ENCODE measurements at places on chromosomes 2 and 18. TPM values are rescaled to one million over a fixed set of nuclear protein-coding genes. Genes with fewer than 3 reads are reported as not detected.
A peak's percentile ranks its signal among the peaks of the same experiment; 100 is the strongest.

- no peak for DNase-seq
Measured at GRCh38 chr2:230877116-230877758, 12.5 kb downstream of the ITM2C start.

- DNase-seq, result no peak
Measured at GRCh38 chr2:164754157-164755093, 87.2 kb downstream of the COBLL1 start.

DNA sequence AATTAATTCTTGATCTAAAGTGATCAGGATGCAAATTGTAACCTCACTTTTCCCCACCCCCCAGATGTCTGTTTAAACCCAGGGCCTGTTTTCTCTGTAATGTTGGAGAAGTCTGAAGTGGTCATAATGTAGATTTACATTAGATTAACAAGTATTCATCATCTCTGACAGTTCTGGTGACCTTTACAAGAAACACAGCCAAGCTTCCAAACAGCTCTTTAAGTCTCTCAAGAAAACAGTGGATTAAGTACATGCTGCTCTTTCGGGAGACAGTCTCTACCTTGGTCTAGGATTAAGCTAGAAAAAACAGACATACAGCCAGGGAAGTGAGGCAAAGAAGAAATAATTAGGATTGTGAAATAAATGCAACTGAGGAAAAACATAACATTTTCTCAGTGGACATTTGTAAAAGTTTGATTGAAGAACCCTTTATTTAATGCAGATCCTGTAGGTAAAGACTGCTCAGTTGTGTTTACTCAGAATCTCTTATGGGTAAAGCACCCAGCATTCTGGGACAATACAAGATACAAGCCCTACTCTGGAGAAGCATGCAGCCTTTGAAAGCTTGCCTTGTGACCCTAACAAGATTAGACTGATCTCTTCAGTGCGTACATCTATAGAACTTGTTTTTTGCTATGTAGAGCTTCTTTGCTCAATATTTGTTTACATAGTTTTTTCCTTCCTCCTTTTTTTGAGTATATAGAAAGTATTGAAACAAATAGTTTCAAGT, 203.9 kb downstream of the PHLPP1 start:
- no peak for DNase-seq

DNA sequence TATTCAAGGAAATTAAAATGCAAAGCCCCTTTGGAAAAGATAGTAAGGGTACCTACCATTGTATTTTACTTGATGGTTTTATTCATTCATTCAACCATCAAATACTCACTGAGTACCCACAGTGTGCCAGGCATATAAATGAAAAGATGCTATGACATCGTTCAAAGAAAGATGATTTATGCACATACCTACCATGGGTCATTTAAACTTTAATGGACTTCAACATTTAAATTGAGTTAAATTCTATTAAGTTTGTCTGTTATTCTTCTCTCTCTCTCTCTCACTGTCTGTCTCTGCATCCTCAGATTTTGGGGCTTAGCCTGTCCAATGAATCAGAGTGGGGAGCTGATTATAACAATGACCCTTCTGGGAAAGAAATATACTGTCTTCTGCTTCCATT, 87.9 kb downstream of the CERS6 start:
- DNase-seq, result no peak

- no peak for DNase-seq
Measured at GRCh38 chr18:48100651-48101165, 170.2 kb upstream of the SMAD2 start.

Gene MYO5B
- total RNA-seq, result 29.5 TPM

Gene TUBA4B
- not detected for total RNA-seq

- no peak for DNase-seq
Measured at GRCh38 chr18:8040021-8040420, 472.9 kb downstream of the PTPRM start.

- no peak for DNase-seq
Measured at GRCh38 chr2:30188292-30188691, 41.5 kb downstream of the YPEL5 start.

DNA sequence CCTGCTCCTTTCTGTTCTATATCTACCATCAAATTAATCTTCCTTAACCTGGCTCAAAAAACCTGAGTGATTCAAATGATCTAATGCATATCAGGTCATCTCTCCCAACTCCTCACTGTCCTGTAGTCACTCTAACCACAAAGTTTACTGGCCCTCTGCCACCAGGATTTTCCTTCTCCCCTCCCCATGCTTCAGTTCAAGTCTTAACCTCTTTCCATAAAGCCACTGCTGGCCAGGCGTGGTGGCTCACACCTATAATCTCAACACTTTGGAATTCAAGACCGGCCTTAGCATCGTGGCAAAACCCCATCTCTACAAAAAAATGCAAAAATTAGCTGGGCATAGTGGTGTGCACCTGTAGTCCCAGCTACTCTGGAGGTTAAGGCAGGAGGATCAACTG, 7.5 kb upstream of the SP3 start:
- peak; percentile 88 for DNase-seq

DNA sequence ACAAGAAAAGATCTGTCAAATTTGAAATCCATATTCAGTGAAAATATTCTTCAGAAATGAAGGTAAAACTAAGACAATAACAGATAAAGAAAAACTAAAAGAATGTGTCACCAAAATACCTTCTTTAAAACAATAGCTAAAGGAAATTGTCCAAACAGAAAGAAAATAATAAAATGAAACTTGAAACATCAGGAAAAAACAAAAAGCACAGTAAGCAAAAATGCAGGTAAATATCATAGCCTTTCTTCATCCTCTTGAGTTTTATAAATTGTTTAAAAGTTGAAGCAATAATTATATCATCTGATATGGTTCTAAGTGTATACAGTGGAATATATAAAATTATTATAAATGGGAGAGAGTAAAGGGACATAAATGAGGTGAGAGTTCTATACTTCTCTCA, 103.8 kb upstream of the PDE1A start:
- DNase-seq, result no peak

- DNase-seq, result no peak
Measured at GRCh38 chr2:158969715-158970240, 1.3 kb downstream of the TANC1 start.

Gene PRSS56
- not detected for total RNA-seq

GRCh38 chr18:28972333-28972907, 795.5 kb upstream of the CDH2 start:
- DNase-seq, result no peak

GRCh38 chr2:138185827-138186226, 221.6 kb downstream of the HNMT start:
- no peak for DNase-seq

GRCh38 chr18:34660572-34660971, 49.5 kb upstream of the DTNA start:
- no peak for DNase-seq

- peak; percentile 78 for DNase-seq
Measured at GRCh38 chr2:25301453-25302352, 40.0 kb downstream of the DNMT3A start.

DNA sequence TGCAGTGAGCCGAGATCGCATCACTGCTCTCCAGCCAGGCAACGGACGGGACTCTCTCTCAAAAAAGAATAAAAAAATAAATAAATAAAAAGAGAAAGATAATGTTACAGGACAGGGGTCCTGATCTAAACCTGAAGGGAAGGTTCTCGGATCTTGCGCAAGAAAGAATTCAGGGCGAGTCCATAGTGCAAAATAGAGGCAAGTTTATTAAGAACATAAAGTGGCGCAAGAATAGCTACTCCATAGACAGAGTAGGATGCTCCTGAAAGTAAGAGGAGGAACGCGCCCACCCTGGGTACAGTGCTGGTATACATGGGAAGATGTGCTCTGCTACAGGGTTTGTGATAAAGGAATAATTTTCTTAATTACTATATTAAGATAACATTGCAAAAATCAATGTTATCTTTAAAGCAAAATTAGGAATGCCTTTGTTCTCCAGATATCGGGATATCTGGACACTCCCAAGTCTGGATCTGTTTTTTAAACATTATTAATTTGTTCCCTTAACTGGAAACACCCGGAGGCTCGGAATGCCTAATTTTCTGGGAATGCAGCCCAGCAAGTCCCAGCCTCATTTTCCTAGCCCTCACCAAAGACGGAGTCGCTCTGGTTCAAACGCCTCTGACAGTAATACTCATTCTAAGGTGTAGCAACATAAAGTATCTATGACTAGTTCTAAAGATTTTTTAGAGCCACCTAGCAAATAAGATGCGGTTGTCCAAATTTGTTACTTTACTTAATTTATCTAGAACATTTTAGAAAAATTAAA, 38.8 kb downstream of the ACSL3 start:
- DNase-seq, result no peak

GRCh38 chr2:184215745-184216144, 382.6 kb upstream of the ZNF804A start:
- DNase-seq, result peak; percentile 4

DNA sequence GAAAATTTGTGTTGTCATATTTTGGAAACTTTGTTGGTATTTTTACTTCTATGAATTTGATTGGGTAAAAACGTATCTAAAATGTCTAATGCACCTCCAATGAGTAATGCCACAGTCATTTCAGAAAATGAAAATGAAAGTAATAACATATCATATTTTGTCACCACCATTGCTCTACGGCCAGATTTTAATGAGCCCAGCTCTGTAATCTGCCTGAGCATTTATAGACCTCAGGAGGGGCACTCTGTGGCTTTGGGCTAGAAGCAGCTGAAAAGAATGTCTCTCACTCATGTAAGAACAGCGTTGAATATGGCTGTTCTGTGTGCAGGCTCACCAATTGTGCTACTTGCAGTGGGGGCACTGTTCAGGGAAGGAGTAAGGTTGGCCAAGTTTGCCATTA, 32.7 kb upstream of the ABCA12 start:
- DNase-seq, result peak; percentile 37

DNA sequence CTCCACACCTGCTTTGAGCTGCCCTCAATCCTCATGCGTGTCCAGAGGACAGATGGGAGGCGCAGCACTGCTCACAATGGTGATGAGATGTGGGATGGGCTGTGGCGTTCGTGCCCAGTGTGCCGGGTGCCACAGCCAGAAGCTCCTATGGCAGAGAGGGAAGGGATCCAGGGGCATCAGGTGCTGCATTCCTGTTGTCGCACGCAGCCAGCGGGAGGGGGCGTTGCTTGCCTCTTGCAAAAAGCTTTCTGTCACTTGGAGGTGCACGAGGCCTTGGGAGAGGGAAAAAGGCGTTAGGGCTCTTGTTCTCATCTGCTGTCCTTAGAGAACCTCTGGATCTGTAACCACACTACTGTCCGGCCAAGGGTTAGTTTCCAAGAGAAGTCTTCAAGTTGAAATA, 29.2 kb upstream of the ALLC start:
- no peak for DNase-seq

Gene MYO3B
- total RNA-seq, result not detected

DNA sequence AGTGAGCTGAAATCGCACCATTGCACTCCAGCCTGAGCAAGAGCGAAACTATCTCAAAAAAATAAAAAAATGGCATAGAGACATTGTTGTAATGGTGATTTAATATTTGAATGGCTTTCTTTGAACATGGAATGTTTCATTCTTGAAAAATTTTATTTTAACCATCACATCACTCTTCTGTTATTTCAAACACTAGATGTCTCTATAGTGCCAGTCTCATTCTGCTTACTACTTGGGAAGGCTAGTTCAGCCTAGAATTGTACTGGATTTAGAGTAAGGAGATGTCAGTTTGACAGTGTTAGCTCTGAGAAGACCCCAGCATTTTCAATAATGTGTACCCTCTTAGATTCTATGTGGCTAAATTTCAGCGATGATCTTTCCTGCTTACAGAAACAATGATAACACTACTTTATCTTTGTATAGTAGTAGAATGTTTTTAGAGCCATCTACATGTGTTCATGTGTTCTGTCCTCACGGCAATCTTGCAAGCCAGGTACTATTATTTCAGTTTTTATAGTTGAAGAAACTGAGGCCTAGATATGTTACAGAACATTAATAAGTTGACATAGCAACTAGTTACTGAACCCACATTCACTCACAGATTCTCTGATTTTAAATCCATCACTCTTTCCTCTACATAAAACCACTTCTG, 142.9 kb upstream of the ZSWIM2 start:
- no peak for DNase-seq

- no peak for DNase-seq
Measured at GRCh38 chr2:8189316-8189715, 492.5 kb upstream of the ID2 start.

- DNase-seq, result peak; percentile 96
Measured at GRCh38 chr2:105179469-105180372, 61.8 kb upstream of the GPR45 start.

Gene MROH2A
- 0.48 TPM for total RNA-seq

DNA sequence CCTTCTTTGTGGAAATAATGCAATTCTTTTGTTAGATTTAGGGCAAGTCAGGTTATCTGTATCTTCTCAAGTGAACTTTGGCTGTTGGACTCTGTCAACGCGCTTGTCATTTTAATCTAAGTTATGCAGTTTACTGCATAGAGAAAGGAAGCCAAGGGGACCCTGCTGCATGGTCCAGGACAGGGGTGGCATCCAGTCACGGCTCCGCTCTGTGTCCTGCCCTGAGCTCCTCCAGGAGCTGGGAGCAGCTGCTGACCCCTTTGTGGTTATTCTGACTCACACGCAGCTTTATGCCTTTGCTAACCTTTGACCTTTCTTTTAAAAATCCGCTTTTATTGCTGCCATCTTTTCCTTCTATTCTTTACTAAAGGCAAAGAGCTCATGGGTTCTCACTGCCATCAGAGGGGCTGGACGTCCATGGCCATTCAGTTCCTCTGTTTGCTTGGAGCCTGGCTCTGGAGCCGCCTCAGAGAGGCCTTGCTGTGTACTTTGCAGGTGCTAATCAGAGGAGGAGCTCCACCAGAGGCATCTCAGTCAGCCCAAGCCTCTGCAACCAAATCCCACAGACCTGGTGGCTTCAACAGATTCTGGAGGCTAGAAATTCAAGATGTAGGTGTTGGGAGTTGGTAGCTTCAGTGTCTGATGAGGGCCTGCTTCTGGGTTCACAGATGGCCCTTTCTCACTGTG, 39.3 kb downstream of the SNTG2 start:
- no peak for DNase-seq

Gene KCTD18
- 31.5 TPM for total RNA-seq

GRCh38 chr2:186995092-186995491, 146.1 kb upstream of the ZSWIM2 start:
- no peak for DNase-seq

- DNase-seq, result no peak
Measured at GRCh38 chr2:68414876-68415275, 49.8 kb downstream of the PLEK start.

GRCh38 chr2:169362118-169362893, at the start of gene LRP2:
Gene LRP2 (minus strand): TSS chr2:169362534. CDS start chr2:169362399, 135 bp downstream.
- DNase-seq, result no peak

DNA sequence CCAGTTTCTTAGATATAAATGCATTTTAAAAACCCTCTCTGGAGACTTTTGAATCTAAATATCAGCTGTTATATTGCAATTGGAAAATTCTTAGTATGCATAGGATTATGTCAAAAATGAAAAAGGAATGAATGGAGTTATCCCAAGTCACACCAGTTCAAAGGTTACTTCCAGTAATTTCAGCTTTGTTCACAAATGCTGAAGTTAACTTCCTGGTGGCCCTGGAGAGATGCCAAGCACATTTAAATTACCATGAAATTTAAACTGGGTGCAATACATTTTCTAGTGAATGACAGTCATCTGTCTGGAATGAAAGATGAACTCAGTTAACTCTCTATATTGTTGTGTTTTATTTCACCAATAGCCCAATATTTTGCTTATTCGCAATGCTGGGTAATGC, 753.9 kb downstream of the SUCLG1 start:
- DNase-seq, result no peak

Gene SLC39A6
- total RNA-seq, result 139 TPM

Gene CSRNP3
- total RNA-seq, result 4.0 TPM

All from A172 (cell line).